ENCODE measurements at places on chromosomes 11 and 22.
A peak's percentile ranks its signal among the peaks of the same experiment; 100 is the strongest.

GRCh38 chr11:22275600-22275999 is 62.6 kb upstream of the SLC17A6 start:
- DNase-seq = no peak

- DNase-seq = no peak
Observed at GRCh38 chr22:36864454-36865215, 3.8 kb downstream of the NCF4 start.

- no peak for DNase-seq
Observed at GRCh38 chr11:66459138-66459778, 7.4 kb upstream of the PELI3 start.

DNA sequence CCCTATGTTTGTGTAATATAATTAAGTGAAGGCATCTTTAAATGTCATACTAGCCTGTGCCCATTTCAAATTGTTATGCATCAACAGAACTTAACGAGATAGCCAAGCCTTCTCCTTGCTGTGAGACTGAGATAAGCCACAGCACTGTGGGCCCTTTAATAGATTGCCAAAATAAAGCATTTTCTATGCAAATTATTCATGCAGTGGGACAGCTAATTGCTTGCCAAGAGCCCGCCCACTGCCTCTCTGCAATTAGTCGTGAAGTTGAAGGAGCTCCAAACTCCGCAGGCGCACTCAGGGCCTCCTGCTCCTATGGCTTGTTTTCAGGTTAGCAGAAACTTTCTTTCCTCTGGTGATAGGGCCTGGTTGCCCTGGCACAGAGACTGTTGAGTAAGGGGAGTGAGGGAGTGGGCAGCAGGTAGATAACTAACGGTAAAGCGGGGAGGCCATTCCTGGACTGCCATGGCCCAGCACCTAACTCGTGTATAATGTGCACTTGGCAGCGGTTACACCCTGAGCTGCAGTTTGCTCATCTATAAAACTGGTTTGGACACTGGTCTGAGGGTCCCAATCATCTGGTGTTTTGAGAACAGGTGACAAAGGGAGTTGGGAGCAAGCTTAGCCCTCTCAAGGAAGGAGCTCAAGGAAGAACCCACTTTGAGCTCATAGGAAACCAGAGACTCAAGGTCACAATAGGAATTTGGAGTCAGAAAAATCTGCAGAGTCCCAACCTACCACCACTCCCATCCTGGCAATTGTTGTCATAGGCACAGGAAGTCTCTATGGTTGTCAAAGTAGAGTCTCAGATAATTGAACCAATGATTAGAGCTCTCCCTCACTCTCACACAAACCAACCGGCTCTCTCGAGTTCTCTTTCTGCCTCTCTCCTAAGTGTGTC is 33.9 kb upstream of the RIC3 start:
- no peak for DNase-seq

DNA sequence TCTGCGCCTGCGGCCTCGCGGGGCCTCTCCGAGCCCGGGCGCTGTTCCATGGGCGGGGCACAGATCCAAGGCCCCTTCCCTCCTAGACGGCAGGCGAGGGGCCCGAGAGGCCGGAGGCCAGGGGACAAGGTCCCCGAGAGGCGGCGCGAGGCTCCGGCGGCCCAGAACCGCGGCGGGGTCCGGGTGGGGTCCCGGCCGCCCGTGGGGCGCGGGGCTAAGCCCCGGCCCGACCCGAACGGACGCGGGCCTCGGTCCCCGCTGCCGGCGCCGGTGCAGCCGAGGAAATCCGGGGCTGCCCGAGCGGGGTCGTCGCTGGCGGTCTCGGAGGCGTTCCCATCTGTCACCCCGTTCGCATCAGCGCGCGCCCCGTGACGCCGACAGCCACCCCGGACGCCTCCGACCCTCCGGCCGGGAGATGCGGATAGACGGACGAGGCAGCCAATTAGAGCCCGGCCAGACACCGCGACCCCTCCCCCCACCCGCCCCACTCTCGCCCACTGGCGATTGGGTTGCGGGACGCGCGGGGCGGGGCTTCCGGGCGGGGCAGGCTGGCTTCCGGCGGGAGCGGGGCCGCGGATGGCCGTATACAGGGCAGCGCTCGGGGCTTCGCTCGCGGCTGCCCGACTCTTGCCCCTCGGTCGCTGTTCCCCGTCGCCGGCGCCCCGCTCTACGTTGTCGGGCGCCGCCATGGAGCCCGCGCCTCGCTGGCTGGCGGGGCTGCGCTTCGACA is at the start of gene SELENOO:
SELENOO (plus strand) TSS at position 551 of the 730 bp plus-strand sequence; CDS start at position 577, 26 bp downstream.
- DNase-seq = peak; percentile 55

- DNase-seq = no peak
Observed at GRCh38 chr11:119858288-119858687, 129.3 kb upstream of the NECTIN1 start.

DNA sequence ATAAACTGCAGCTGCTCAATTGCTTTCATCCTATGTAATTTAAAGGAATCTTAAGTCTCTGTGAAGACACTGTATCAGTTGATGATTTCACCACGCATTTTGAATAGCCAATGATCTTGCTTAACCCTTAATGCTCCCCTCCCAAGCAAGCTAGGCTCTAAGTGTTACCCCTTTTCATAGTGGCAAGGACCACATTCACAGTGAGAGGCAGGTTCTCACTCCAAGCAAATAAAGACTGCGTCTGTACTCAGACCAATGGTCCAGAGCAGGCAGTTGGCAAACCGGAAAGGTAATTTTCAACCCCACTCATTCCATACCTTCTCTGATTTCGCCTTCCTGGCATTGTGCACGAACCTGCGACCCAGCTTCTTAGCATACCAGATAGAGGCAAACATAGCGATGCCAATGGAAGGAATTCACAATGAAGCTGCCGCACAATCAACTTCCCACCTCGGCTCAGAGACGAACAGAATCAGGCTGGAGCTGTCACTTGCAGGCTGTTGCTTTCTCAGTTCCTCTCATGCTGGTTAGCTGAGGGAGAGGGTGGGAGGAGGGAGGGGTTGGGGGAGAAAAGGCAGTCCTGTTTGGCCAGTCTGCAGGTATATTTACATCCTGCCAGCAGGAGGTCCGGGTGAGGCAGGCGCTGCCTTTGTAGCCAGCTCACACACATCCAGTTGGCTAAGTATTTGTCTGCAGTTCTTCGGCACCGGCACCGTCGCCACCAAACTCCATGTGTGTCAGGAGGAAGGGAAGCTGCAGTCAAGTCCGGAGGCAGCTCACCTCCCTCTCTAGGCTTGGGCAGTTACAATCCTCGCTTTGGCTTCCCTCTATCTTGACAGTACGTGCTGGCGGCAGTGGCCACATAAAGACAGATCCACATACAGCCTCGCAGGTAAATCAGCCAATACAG is 1151.2 kb upstream of the CCDC90B start:
- no peak for DNase-seq

DNA sequence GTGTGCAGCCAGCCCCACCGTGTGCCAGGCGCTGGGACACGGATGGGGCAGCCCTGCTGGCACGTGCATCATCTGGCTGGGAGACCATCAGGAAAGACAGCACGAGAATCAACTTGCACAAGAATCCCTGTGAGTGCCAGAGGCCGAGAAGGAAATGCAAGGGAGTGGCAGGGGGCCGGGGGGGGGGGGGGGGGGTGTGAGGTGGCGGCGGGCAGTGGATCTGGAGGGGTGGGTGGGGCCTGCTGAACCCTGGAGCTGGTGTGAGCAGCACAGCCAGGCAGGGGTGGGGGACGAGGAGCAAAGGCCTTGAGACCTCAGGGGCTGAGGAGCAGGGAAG is 14.0 kb upstream of the FLRT1 start:
- no peak for DNase-seq

- no peak for DNase-seq
Observed at GRCh38 chr11:8034106-8034585, 46.9 kb upstream of the TUB start.

DNA sequence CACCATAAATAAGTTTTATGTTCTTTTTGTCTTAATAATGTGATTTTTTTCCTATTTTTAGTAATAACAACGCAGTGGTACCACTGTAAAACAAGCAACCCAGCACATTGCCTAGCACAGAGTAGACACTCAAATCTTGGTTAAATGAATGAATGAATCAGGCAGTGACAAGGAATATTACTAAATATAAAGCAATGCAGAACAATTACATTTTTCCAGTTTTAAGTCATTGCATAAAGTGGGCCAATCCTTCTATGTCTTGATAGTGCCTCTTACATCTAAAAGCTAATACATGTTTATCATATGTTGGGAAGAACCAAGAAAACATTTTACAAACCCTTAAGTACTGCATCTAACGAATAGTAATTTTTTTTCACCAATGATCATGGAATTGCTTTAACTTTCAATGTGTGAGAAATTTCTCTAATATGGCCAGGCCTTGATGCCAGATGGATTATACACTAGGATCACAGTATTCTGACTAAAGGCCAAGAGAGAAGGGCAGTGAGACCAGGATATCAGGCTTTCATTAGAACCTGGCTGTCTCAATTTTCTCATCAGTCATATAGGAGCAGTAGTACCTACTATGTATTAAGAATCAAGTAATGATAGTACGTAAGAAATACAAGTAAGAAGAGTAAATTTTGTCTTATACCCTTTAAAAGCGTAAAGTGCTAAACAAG is 88.5 kb downstream of the TRIM44 start:
- DNase-seq = no peak

GRCh38 chr22:32562401-32562800 is 87.8 kb downstream of the FBXO7 start:
- DNase-seq = no peak
